ENCODE measurements at places on chromosomes 6 and 20.

DNA sequence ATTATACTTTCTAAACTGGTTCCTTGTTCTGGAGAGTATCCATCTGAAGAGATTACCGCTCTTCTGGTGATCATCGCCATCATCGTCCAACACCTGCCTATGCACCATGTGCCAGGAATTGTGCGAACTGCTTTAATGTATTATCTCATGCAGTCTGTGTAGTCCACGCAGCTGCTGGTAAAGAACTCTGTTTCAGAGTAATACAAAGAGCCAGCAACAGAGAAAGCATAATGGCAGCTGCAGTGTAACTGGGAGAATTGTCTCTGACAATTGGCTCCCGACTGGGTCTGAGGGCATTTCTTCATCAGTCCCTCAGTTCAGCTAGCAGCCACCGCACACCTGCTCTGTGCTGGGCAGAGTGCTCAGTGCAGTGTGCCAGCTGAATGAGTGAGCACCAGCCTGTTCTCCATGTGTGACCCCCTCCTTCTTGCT is 383.4 kb downstream of the GRIK2 start:
- no peak for DNase-seq

DNA sequence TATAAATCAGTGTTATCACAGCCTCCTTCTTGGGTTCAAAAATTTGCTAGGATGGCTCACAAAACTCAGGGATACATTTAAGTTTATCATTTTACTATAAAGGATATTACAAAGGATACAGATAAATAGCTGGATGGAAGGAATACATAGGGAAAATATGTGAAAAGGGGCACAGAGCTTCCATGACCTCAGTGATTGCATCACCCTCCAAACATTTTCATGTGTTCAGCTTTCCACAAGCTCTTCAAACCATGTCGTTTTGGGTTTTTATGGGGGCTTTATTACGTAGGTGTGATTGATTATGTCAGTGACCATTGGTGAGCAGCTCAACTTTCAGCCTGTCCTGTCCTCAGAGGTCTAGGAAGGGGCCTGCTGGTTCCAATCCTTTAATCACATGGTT is 68.0 kb downstream of the CYB5R4 start:
- no peak for DNase-seq

DNA sequence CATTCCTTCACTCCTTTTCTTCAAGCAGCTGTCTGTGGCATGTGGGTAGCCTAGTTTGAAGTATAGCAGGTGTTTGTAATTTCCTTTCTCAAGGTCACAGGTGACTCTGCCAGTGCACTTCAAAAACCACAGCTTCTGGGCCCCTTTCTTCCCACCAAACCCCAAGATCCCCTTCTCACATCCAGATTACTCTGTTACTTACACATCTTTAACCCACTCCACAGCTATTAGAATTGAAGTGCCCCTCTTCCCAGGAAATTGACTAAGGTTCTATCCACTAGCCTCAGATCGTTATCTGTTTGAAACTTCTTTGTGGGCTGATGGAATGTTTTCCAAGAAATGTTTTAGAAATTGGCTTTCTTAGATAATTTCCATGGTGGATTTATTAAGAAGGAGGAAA is 150.8 kb downstream of the AHI1 start:
- DNase-seq = no peak

DNA sequence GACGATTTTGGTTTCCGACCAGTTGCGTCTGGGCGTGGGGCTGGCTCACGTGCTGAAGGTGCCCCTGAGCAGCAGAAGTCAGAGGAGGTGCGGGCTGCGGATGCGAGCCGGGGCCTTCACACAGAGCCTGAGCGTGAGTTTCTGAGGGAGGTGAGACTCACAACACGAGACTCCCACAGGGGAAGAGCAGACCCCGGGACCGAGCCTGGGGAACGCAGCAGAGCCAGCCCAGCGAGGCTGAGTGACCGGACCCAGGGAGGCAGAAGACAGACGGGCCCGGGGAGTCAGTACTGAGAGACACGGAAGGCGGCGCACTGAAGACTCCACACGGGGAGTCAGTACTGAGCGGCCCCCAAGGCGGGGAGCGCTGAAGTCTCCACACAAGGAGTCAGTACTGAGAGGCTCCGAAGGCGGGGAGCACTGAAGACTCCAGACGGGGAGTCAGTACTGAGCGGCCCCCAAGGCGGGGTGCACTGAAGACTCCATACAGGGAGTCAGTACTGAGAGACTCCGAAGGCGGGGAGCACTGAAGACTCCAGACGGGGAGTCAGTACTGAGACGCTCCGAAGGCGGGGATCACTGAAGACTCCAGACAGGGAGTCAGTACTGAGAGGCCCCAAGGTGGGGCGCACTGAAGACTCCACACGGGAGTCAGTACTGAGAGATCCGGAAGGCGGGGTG is 77.8 kb downstream of the DLL1 start:
- no peak for DNase-seq

- no peak for DNase-seq
Observed at GRCh38 chr6:14170128-14170527, 52.6 kb downstream of the CD83 start.

- no peak for DNase-seq
Observed at GRCh38 chr20:48293671-48294070, 508.4 kb upstream of the SULF2 start.

GRCh38 chr6:26502626-26503025 is 2.5 kb downstream of the BTN1A1 start:
- no peak for DNase-seq

DNA sequence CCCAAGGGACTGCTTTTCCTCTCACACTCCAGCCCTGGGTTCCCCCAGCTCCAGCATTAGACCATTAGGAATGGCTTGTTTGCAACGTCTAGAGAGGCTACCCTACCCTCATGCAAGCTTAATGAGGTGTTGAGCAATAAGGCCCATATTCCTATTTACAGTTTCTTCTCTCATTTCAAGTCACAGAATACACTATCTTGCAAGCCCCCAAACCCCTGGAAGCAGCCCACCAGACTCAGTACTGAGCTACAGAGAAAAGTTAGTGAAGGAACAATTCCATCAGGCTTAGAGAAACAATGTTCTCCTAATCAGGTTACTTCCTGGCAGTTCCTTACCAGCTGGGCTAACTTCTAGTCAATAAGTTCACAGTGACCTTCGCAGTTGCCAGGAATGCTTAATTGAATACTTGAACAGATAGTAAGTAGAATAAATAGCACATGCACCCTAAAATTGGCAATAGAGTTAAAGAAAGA is 606.5 kb upstream of the NOX3 start:
- no peak for DNase-seq

DNA sequence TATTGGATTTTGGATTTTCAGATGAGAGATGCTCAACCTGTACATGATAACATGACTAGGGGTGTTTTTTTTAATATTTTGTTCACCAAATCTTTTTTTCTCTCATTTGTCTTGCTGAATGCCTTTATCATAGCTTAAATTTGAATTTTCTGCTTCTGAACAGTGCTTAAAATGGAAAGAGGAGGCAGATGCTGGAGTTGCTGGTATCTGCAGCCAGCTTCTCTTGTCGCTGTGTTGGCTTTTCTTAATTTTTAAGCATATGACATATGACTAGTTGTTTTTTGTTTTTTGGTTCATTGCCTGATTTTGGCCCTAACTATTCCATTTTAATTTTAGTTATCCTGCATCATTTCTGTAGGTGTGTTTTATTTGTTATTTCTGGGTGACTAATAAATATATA is 196.1 kb downstream of the PLCB1 start:
- DNase-seq = no peak

DNA sequence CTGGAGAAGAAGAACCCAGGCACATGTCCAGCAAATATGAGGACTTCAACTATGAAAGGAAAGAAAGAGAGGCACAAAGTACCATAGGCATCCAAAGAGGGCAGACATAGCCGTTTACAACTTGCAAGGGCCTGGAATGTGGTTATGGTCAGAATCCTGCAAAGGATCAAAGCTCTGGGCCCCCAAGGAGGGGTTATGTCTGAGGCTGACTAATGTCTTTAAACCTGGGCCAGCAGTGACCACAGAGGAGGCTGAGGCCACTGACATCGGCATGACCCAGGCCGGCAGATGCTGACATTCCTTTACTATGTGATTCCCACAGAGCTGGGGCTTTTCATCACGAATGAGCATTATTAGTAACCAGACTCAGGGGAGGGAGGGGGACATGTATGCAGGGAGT is 861.1 kb downstream of the DHX35 start:
- no peak for DNase-seq

DNA sequence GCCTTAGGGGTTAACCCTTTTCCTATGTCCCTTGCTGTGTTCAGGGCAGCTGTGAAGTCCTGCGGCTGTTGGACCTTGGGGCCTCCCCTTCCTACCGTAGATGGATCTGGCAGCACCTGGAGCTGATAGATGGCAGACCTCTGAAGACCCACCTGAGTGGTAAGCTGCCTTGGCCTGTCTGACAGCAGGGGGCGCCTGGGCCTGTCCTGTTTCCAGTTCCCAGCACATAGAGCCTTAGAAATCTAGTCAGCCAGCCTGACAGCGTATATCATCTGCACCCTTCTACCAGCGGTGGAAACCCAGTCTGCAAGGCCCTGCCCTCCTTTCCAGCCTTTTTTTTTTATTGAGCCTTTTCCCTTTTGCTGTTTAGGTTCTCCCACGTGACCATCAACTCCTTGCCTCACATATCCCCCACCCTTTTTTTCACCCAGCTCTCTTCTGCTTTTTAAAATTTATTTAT is 26.6 kb downstream of the CNBD2 start:
- DNase-seq = peak; percentile 77

DNA sequence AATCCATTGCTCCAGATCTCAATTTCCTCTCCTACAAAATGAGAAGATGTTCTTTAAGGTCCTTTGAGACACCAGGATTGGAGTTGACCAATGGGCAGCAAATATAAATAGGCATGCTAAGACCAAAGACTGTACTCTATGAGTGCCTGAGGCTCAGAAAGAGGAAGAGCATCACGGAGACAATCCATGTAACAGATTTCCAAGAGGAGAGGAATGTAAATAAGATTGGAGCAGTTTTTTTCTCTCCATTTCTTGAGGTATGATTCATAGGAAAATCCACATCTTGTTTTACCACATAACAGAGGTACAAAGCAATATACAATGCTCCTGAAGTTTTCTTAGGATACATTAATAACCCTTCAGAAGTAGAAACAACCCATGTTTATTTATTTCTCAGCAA is 109.8 kb downstream of the UBE3D start:
- DNase-seq = no peak

- DNase-seq = no peak
Observed at GRCh38 chr6:118468682-118469465, 79.2 kb upstream of the PLN start.

DNA sequence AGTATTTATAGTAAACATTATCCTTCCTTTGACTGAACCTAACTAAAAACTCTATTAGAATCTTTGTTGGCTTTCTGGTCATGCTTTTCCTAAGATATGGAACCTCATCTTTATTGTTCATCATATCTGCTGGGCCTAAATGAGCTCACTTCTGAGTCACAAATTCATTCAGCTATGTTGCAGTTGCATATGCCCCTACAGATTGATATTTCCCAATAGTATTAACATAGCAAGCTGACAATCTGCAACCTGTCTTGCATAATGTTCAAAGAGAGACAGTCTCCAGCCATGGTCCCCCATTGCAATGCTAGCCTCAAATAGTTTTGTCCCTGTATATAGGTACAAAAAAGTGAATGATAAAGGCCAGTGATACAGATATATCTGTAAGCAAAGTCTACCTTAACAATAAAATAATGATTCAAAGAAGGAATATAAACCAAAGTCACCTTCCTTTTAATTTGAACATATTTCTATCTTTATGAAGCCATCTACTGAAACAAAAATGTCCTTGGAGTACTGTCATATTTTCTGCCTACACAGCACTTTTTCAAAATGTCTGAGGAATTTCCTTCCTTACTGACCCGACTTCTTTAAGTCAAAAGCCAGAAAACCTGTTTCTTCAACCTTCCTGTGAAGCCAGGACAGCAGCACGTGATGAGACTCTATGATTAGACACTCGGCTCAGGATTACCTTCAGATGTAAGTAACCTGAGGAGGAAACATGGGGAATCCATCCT is 140.7 kb downstream of the UBE3D start:
- no peak for DNase-seq

DNA sequence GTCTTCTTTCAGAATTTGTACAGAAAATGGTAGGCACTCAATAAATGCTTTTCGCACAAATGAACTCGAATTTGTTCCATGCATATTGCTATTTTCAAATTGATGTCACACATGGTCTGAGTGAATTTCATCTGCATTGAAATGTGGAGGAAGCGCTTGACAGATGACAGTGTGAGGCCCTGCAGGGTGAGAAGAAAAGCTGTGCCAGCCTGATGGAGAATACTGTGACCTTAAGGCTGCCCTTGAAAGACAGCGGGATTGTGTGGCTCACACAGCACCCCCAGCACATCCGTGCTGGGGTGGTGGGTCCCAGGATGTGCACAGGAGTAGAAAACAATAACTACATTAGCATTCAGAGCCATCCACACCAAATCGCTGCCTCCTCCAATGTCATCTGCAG is 14.8 kb upstream of the MCHR2 start:
- no peak for DNase-seq

DNA sequence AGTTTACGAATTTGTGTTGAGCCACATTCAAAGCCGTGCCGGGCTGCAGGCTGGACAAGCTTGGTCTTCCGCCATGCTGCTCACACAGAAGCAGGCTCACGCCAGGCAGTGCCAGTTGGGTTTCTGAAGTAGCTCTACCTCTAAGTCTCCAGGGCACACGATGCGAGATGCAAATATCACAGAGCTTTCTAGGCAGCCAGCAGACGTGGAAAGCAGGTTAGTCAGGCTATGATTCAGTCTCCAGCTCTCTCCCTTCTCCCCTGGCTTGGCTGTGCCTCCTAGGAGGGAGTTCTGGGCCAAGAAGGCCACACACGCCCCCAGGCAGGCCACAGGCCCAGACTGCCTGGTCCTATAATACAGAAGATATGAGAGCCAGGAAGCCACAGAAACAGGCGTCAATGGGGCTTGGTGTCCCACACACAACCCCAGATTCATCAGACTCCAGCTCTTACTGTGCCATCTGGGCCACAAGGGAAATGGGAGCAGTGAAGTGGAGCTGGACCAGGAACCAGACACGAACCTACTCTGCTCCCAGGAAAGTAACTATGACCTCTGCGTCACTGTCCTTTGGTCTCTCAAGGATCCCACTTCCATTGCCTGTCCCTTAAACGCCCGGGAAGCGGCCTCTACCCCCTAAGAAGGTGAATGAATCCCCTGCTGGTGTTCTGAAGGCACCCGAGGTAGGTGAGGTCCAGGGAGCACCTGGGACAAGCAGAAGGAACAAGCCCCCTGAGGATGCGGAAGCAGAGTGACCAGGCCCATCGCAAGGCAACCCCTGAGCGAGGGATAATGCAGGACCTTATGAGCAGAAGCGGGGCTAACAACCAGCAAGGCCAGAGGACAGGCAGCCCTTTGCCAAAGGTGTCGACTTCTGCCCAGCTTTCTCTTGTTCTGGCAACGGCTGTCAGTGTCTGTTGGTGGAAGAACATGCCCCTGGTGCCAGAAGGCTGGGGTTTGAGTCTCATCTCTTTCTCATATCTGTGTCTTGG is 61.2 kb downstream of the GFOD1 start:
- DNase-seq = no peak

DNA sequence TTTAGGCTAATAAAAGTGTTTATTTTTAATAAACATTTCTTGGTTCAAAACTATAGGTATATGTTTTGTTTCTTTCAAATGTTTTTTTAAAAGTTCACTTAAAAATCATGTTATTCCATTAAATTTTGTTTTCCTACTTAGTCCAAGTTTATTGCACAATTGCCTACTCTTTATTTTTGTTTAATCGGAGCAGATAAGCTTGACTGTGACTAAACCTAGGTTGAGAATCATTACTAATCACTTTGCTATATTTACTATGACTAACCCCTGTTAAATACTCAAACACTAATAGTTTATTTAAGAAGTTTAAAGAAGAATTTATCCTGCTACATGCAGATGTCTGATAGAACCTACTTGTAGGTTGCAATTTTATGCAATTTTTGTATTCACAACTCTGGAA is 18.8 kb downstream of the MAP3K4 start:
- DNase-seq = no peak
